ENCODE measurements at places on chromosomes 6 and 20.

DNA sequence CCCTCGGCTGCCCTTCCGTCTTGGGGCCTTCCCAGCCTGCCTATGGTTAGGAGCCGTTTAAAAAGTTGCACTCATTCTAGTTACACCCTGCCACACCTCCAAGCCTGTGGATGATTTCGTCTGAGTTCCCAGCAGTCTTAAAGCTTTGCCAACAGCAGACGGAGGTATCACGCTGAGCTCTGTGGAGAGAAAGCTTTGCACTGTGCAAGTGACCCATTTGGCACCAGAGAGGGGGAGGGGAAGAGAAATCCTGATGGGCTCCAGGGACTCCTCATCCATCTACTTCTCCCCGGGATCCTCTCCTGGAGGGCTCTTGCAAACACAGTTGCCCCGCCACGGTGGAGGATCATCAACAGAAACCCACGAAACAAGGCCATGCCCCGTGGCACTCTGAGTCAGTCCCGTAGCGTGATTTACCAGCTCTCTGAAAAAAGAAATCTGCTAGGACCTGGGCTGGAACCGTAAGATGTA, 98.8 kb upstream of the CITED2 start:
- no peak for DNase-seq

DNA sequence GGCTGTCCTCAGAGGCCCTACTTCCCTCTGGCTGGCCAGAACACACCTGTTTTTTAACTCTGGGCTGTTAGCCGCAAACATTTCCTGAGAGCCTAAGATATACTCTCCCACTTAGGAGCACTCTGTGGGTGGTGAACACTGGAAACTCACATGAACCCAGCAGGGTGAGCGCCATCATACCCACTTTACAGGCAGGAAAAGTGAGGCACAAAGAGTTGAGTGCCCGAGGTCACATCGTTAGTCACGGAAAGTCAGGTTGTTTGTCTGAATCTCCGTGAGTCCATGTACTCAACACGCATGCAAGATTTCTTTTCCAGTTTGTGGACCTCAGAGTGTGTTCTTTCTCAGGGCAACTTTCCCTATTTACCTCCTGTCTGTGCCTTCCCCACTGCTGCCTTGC, 1.9 kb downstream of the BAK1 start:
- DNase-seq, result peak; percentile 28

DNA sequence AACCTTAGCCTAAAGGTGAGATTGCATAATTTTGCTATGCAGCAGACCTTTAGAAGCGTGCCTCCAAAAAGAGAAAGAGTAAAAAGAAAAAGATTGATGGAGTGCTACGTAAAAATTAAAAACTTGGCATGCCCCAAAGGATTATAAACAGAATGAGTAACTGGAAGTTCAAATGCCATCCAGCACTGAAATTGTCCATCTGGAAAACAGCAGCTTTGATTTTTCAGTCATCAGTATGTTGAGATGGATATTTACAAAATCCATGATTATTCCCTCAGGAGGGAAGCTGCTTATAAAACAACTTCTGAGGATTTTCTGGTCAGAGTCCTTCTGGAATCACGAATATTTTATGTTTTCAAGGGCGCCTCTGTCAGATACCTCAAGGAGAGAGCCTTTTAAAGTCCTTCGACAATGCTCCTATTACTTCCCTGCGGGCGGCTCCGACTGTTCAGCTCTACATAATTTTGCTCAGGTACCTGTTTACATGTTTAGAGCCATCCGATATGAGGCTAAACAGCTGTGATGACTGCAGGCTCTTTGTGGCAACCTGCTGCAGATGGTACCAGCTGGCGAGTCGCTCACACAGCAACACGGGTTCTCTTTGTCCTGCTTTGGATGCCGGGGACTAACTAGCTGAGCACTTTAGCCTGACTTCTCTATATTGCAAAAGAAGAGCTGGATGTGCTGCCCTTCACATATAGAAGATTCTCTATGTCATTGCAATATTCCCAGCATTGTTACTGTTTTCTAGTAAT, 83.3 kb downstream of the RCAN2 start:
- DNase-seq, result no peak

DNA sequence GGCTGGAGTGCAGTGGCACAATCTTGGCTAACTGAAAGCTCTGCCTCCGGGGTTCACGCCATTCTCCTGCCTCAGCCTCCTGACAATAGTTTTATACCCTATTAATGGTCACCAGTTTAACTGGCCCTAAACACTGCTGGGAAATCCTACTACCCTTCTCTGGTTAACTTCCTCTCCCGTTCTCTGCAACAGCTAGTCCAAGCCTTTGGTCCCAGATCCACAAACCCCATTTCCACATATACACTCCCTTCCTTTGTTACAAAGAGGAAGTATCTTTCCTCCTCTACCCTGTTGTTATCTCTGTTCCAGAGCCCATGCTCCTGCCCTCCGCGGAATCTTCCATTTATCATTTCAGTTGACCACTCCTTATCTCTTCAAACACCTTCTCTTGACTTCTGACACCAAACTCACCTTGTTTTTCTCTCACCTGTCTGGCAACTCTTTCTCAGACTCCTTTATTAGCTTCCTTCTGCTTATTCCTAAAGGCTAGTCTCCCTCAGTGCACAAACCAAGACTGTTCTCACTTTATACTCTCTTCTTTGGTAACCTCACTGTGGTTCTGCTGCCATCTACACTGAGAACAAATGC, 25.0 kb upstream of the TBC1D22B start:
- DNase-seq, result no peak

GRCh38 chr6:108113557-108114519, 39.3 kb upstream of the OSTM1 start:
- peak; percentile 31 for DNase-seq

DNA sequence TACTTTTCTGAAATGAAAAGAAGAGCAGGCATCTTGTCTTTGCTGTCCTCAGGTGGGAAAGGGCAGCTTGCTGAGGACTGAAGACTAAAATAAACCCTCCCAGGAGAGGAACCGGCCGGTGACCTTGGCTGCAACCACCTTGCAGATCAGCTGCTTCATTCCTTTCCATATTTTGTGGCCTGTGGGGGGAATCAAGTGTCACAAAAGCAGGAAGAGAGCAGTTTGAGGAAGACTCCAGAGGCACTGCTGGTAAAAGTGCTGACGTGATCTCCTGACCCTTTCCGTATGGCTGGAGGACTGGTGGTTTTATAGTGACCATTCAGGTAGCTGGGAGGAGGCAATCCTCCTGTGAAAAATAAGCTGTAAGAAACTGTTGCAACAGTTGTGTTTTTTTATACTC, 157.0 kb downstream of the PLCB4 start:
- DNase-seq, result no peak

DNA sequence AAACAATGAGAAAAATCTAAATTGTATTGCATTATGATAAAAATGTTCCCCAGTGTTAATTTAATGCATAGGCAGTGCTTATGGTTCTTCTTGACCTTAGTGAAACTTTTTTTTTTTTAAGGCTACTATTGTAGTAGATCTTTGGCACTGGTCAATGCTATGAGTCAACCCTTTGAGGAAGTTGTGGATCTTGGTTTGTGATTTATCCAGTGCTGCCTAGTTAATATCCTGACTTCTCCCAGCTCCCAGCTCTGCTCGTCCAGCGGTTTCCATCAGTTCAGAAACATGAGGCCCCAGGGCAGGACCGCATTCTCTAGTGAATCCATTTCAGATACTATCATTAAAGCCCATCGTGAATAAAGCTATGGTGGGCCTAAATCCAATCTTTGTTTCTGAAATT, 364.5 kb upstream of the JARID2 start:
- no peak for DNase-seq

GRCh38 chr6:130740308-130740707, 86.9 kb upstream of the SMLR1 start:
- no peak for DNase-seq

DNA sequence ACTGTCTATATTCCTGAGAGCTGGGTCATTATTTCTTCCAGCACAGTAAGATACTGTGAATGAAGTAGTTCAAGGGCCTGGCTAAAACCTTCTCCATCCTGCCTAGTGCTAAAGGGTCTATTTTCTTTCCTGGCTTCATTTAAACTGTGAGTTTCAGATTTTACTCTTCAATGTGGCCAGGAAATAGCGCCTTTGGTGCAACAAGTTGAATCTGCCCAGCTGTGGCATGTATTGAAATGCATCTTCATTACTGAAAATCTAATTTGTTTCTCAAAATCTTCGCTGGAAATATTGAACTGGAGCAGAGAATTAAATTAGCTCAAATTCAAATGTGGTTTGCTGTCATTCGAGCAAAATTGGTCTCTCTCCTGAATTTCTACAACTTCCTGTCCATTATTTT, 114.6 kb upstream of the KCNG1 start:
- DNase-seq, result no peak

DNA sequence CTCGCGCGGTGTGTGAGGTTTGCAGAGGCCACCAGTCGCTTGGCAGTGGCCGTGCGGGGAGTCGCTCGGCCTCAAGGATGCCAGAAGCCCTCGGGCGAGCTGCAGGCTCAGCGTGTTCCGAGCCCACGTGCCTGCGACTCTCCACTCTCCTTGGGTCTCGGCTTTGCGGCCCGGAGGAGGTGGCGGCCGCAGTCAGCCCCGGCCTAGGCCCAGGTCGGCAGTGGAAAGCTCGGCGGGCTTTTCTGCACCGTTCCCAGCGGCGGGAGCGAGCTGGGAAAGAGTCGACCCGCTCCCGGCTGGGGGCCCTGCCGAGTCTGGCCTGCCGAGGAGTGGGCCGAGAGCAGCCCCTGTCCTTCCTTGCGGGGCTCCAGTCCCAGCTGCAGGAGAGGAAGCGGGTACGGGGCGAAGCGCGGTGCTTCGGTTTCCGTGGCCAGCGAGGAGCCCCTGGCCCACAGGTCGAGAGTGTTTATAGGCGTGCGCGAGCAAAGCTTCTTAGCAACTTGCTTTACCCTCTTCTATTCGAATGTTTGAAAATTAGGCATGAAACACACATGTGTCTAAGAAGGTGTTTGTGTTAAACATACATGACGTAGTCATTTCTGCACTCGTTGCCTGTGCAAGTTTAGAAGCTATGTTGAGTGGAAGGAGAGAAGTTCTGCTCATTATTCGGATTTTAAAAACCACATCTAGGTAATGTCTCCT, 5.6 kb downstream of the FOXC1 start:
- no peak for DNase-seq

DNA sequence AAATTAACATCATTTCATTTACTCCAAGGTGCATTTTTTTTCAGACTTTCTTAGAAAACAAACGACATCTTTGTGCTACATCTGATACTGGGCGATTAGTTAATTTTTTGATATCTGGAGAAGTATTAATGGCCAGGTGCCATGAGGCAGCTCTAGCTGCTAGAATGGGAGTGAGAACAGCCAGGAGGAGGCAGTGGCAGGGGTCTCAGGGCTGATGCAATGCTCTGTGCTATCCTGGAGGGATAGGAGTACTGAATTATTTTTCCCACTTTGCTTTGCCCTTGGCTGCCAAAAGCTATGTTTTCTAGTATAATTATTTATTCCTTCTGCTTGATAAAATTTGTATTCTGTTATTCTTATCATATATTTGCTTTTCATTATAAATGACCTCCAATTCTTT, 133.6 kb upstream of the NOX3 start:
- no peak for DNase-seq

DNA sequence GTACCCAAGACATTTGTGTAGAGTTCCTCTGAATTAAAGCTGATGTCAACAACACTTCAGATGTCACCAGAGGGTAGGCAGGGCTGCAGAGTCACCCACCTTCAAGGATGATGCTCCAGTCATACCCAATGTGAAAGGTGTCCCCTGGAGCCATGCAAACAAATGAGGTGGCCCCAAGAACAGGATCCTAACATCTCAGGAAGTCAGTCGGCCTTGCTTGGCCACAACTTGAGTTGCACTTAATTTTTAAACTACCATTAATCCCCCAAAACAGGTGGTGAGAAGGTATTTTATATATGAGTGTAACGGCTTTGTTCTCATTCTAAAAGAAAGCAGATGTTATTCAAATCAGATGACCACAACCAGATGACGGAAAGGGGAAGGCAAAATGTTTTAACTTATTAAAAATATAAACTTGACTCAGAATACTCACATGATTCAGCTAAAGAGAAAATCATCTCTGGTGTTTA, 21.1 kb upstream of the SERPINB1 start:
- peak; percentile 69 for DNase-seq

- no peak for DNase-seq
These were observed 157.6 kb downstream of the MYLK4 start for GRCh38 chr6:2593167-2593566.

DNA sequence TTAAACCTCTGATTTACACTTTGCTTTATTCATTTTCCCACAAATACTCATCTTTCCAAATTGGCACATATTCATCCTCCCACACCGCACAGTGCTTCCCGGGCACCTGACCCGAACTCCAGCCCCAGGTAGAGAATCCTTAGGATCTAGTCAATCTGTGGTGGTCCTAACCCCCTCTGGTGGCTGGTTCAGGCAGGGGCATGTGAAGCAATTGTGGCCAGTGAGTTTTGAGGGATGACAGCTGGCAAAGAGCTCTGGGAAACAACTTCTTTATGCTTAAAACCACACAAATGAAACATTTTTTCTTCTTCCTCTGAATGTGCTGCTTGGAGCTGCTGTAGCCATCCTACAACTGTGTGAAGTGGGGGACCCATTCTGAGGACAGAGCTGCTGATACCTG, 54.7 kb downstream of the ELOVL5 start:
- DNase-seq, result no peak
